ENCODE measurements at places on chromosomes 7 and 10. TPM values are rescaled to one million over a fixed set of nuclear protein-coding genes. Genes with fewer than 3 reads are reported as not detected.

The GPR26 gene
- total RNA-seq: not detected

DNA sequence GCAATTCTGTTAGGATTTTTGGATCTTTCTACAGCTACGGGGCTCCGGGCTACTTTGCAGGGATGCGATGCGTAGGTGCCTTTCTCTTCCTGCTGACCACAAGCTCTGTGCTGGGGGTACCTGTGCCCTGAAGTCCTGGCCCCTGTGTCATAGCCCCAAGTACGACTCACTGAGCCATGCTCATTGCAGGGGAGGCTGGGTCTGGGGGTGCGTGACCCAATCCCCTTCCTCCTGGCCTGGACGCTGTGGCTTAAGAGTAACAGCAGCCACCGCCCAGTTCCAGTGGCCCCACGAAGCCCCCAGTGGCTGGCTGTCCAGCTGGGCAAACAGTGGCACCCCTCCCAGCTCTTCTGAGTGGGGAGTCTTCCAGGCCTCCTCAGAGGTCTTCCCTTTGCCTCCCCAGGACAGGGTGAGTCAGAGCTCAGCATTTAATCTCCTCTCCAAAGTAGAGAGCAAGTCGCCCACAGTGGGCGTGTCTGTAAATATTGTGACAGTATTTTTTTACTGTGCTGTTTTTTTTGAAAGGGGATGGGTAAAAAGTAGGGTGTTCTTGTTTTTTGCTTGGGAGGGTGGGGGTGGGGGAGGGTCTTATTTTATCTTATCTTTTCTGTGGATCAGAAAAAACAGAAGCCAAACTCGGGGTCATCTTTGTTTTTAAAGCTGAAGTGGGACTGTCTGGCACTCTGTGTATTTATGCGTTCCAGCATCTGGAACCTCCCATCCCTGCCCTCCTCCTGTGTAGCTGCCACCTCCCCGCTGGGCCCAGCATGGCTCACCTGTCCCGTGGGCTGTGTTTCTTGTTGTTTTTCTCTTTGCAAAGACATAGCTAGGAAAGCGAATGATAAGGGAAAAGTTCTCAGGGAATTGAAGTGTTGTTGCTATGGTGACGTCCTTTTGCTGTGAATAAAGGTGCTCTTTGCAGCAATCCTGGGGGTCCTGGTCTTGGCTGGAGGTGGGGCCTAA is 8.2 kb downstream of the LFNG start:
- peak; percentile 67 for DNase-seq

DNA sequence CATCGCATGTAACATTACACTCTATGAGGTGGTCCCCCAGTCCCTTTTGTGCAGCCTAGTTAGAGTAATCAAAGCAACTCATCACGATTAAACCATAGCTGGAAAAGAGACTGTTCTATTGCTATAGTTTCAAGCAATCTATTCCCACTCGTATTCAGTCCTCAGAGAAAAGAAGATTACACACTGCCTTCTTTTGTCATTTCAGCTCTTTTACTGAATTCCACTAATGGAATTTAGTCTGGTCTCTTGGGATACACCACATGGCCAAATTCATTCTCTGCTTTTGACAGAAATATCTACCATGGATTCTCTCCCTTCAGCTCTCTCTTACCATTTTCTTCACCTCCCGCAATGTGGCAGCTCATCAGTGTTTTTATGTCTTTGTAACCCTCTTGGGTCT is 108.9 kb upstream of the HDAC9 start:
- DNase-seq: no peak

The GSTO2 gene
- 0.77 TPM for total RNA-seq

DNA sequence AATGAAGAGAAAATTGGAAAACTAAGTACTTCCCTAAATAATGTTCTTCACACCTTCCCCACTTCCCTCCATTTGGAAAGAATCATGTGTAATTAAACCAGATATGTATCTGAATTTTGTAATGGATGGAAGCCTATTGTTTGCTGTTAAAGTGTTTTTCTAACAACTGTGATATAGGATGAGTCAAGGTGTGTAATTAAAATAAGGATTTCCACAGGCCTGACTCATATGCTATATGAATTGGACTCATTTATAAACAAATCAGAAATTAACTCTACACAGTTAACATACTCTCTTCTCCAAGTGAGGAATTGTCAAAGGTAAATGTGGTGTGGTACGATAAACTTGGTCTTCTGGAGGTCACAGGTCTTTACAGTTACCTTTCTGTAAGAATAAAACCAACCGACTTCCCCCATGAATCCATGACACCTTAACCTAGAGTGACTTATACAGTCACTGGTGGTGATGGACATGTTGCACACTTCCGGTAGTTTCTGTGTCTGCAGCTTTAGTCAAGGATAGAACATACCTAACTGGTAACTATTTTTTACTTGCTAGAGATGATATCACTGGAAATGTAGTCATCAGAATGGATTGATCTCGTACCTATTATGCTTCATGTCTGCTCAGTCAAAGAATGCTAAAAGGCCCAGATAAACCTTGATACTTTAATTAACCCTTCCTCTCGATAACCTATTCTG is 12.8 kb downstream of the PNLIPRP3 start:
- no peak for DNase-seq

DNA sequence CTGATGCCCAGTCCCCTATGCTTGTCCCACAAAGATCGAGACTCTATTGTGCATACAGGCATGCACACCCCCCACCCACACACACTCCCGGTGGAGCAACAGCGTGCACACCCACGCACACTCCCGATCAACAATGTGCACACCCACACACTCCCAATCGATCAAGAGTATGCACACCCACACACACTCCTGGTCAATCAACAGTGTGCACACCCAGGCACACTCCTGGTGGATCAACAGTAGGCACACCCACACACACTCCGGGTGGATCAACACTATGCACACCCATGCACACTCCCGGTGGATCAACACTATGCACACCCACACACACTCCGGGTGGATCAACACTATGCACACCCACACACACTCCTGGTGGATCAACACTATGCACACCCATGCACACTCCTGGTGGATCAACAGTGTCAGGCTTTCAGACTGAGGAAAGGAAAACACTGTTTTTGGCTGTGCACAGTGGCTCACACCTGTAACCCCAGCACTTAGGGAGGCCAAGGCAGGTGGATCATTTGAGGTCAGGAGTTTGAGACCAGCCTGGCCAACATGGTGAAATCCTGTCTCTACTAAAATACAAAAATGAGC is 118.8 kb downstream of the PTPRN2 start:
- DNase-seq: no peak

The C7orf57 gene
- not detected for total RNA-seq

DNA sequence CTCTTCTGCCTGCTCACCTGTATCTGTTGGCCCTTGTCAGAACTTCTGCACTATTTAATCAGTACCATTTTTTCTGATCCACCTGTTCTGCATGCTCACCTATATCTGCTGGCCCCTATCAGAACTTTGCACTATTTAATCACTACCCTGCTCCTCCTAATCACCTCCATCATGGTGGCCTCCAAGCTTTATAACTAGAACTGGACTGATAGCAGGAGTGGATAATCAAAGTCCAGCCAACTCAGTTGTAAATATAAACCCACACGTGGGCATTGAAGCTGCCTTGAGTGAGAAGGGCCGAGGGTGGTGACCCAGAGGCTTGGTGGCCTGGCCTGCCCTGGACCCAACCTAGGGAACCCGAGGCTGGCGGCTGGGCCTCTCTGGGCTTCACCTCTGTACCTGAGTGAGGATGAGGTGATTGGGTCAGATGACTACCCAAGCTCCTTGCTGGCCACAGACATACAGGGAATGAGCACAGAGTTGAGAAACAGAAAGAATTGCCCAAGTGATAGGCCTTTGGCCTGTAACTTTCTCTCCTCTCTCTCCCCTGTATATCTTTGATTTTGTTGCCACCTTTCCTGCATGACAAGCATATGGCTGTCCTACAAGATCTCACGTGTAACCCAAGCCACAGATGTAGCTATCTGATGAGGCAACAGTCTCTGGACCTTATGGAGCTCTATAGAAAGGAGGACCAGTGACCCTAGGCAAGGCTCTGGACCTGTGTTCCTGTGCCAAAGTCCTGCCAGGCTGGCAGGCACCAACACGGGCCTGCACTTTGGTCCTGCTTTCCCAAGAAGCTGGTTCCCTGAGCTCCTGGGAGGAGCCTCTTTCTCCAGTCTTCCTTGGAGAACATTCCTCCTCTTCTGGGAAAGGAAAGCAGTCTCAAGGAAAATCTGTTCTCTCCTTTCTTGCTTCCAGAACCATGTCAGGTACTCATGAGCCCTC is 23.4 kb upstream of the FAM3C start:
- no peak for DNase-seq

The STN1 gene
- 13.0 TPM for total RNA-seq

- no peak for DNase-seq
These were observed 38.9 kb upstream of the YAE1 start for GRCh38 chr7:39527296-39527695.

GRCh38 chr10:103905441-103905840 is 12.5 kb downstream of the STN1 start:
- no peak for DNase-seq

- no peak for DNase-seq
These were observed 317.9 kb upstream of the KLF6 start for GRCh38 chr10:4102802-4103344.

DNA sequence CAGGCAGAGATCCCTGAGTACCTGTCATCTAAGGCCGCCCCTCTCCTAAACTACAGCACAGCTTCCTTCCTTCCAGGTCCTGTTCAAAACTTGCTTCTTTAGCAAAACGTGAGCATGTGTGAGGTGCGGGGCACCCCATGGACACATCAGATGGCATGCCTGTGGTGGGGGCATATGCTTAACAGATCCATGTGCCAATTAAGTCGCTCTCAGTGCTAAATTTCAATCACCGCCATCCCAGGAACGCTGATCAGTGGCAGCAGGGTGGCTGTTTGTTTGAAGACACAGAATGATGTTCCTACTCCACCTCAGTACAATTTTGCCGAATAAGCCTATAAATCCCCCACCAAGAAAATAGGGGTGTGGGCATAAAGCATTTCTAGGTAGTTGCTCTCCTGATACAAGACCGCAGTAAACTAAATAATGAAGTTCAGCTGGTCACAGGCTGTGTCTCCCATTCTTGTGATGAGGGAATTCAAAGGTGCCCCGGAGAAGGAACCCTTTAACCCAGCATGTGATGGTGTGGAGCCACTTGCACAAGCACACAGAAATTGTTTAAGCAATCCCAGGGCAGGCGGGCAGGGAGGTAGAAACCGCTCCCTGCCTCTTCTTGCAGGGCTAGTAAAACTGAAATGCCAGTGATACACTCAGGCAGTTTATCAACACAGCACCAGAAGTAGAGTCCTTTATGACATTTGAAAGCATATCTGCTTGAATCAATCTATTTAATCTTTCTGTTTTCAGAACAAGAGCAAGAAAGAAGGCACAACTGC is 205.7 kb downstream of the SORCS1 start:
- DNase-seq: no peak

- no peak for DNase-seq
These were observed 3.1 kb upstream of the ABCA13 start for GRCh38 chr7:48168159-48168558.

GRCh38 chr10:119373294-119374102 is 166.1 kb downstream of the GRK5 start:
- DNase-seq: no peak

The CDHR3 gene
- 10.3 TPM for total RNA-seq

The OR2A42 gene
- total RNA-seq: not detected

GRCh38 chr10:14674376-14675050 is 100.2 kb downstream of the FAM107B start:
- no peak for DNase-seq

- peak; percentile 27 for DNase-seq
These were observed 48.7 kb downstream of the GPR141 start for GRCh38 chr7:37732253-37732652.

GRCh38 chr7:50595491-50596102 is 30.4 kb upstream of the DDC start:
- DNase-seq: peak; percentile 32

The SPDYE18 gene
- 0.82 TPM for total RNA-seq

DNA sequence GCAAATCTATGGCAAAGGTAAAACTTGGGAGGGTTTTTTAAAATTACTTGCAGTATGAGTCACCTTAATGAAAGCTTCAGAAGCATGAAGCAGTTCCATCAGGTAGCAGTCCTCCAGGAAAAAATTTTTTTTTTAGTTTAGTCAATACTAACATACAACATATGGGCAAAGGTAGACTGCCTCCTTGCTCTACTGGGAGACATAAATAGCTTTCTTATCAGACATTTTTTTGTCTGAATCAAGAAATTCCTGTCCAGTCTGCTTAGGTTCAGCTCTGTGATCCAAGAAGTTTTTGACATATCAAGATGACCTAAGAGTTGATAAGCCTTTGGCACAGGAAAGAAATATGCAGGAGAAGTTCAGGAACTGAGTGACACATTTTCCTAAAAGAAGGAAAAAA is 171.5 kb upstream of the TCF7L2 start:
- DNase-seq: no peak

DNA sequence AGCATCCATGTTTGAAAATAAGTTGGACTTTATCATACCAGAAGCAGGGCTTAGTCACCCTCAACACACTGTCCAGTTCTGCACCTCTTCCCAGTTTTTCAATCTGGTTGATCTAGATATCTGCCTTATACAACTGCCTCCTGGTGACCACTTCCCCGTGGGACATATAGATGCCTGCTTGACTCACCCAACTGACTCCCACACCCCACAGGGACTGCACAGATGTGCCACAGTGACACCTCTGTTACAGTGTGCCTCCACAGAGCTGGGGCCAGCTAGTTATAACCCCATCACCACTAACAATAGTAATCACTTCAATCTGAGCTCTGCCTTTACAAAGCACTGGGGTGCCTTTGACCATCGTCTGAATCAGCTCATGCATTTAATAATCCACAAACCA is 82.6 kb upstream of the AOAH start:
- no peak for DNase-seq

GRCh38 chr7:117502331-117502730 is 22.5 kb downstream of the CFTR start:
- no peak for DNase-seq
